PC-3 (cell line): ENCODE measurements at places on chromosomes 6 and 20. TPM values are rescaled to one million over a fixed set of nuclear protein-coding genes. Genes with fewer than 3 reads are reported as not detected.

Gene CLVS2
- not detected in 2 replicates for total RNA-seq

Gene RIPOR2
- 0.44 and 0.52 TPM in 2 replicates for total RNA-seq

Gene ANKRD66
- not detected in 2 replicates for total RNA-seq

Gene LY6G6F
- total RNA-seq = not detected in 2 replicates

Gene HSPA1L
- total RNA-seq = 0.26 and 0.69 TPM in 2 replicates

- H3K27me3 ChIP-seq = peaks cover 35% of the 10 kb centered on the region
- no peaks in the 10 kb centered on the region for H3K4me1 ChIP-seq
- no peak overlapping the region for H3K27ac ChIP-seq
- no peak for DNase-seq
- H3K36me3 ChIP-seq = no peaks in the 10 kb centered on the region
Measured at GRCh38 chr6:40743226-40743625, 156.1 kb upstream of the LRFN2 start.

DNA sequence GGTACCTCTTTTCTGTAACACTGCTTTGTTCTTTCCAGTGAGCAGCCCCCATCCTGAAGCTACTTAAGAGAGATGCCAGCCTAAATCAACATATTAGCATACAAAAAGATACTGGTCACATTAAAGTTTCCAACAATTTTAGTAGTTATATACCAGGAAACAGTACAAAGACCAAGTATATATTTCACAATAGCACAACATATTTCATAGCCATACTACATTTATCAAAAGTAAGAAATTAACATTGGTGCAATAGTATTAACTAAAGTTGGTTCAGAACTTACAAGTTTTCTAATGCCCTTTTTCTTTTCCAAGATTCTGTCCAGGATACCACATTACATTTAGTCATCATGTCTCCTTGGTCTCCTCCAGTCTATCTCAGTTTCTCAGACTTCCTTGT, 641.0 kb upstream of the GJE1 start:
- DNase-seq = no peak
- H3K4me3 ChIP-seq = no peak overlapping the region

- H3K27me3 ChIP-seq = no peaks in the 10 kb centered on the region
- H3K4me1 ChIP-seq = peaks cover 10% of the 10 kb centered on the region
- no peak overlapping the region for H3K4me3 ChIP-seq
- no peak overlapping the region for H3K27ac ChIP-seq
- H3K36me3 ChIP-seq = no peaks in the 10 kb centered on the region; the same call in 1 of the 2 replicates
- DNase-seq = no peak
Measured at GRCh38 chr20:3651204-3651962, 11.8 kb downstream of the GFRA4 start.

- DNase-seq = no peak
- H3K27ac ChIP-seq = no peak overlapping the region
- H3K4me3 ChIP-seq = no peak overlapping the region
- H3K27me3 ChIP-seq = no peaks in the 10 kb centered on the region
- no peaks in the 10 kb centered on the region for H3K4me1 ChIP-seq
- H3K36me3 ChIP-seq = peaks cover 3% of the 10 kb centered on the region; the same call in 1 of the 2 replicates
Measured at GRCh38 chr6:30283761-30284160, 43.0 kb upstream of the TRIM39 start.

DNA sequence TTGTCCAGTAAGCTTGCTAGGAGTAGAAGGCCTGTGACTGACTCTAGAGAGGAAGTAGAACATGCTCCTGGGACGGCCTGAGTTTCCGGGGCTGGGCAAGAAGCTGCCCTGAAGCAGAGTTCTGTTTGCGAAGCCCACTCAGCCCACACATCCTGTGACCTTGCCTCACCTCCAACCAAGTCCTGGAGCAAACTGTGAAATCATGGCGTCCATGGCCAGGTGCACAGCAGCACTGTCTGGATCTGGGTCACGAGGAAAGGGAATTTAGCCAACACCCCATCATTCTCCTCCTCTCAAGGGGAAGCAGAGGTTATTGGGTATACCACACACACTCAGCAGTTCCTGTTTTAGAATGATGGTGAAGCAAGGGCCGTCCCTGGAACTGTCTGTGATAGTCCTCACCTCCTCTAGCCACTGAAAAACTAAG, 87.5 kb downstream of the CRYBG1 start:
- H3K36me3 ChIP-seq = no peaks in the 10 kb centered on the region
- DNase-seq = no peak
- peaks cover 5% of the 10 kb centered on the region for H3K4me1 ChIP-seq
- no peak overlapping the region for H3K4me3 ChIP-seq

GRCh38 chr20:24753130-24753529, 195.9 kb upstream of the CST7 start:
- no peak overlapping the region for H3K27ac ChIP-seq
- no peaks in the 10 kb centered on the region for H3K36me3 ChIP-seq
- H3K4me3 ChIP-seq = no peak overlapping the region
- no peaks in the 10 kb centered on the region for H3K4me1 ChIP-seq
- no peak for DNase-seq

GRCh38 chr6:45431317-45432065, 53.8 kb upstream of the SUPT3H start:
- H3K36me3 ChIP-seq = 0 out of 2 replicates have a peak, but pooled peaks cover 3% of the 10 kb centered on the region
- no peak overlapping the region for H3K4me3 ChIP-seq
- no peak for DNase-seq
- H3K27ac ChIP-seq = no peak overlapping the region

DNA sequence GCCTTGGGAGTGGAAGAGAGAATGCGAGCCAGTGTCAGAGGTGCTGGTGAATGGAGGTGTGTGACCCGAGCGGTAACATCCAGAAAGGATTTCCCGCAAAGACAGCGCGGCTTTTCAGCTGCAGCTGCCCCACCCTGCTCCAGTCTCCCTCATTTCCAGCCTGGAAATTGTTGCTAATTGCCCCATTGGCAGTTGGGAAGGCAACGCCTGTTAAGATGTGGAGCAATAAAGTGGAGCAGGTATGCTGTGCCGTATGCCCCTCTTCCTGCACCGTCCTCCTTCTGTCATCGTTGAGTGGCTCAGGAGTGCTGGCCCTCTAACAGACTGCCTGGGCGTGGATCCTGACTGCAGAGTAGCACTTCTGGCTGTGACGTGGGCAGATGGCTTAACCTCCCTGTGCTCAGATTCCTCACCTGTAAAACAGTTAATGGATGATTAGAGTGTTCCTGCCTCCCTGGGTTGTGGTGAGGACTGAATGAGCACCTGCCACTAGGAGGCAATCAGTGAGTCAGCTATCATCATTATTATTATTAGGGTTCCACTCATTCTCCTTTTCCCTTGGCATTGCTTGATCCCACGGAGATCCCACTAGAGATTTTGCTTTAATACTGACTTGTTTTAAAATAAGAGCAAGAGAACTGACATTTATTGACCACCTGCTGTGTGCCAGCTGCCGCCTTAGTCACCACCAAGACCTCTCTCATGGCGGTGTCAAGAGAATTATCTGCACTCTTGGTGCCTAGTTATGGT, 11.7 kb downstream of the ARFGEF2 start:
- no peaks in the 10 kb centered on the region for H3K27me3 ChIP-seq
- H3K27ac ChIP-seq = no peak overlapping the region
- no peaks in the 10 kb centered on the region for H3K36me3 ChIP-seq
- no peaks in the 10 kb centered on the region for H3K4me1 ChIP-seq
